ENCODE measurements at places on chromosomes 16 and 17.

GRCh38 chr17:2931876-2932275, 131.5 kb downstream of the OR1D5 start:
- DNase-seq: no peak

GRCh38 chr17:28211811-28212210, 107.2 kb upstream of the TMEM97 start:
- DNase-seq: no peak

- no peak for DNase-seq
These were observed 345.4 kb downstream of the SOX9 start for GRCh38 chr17:72466199-72466598.

DNA sequence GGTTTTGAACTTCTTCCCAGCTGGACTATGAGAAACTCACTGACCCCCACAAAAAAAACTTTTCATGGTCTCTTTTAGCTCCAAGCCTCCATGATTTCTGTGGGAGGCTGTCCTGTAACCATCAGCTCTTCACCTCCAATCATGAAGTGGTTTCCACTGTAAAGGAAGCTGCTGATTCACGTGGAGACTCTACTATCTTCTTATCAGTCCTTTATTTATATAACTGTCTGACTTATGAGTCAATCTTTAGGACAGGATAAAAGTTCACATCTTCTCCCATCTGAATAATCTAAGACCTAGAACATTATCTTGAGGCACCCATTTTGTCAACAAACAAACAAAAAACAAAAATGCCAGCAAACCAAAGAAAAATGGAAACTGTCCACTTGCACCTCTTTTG, 409.9 kb downstream of the SLC39A11 start:
- no peak for DNase-seq

- no peak for DNase-seq
These were observed 2.7 kb downstream of the NOD2 start for GRCh38 chr16:50696126-50696525.

DNA sequence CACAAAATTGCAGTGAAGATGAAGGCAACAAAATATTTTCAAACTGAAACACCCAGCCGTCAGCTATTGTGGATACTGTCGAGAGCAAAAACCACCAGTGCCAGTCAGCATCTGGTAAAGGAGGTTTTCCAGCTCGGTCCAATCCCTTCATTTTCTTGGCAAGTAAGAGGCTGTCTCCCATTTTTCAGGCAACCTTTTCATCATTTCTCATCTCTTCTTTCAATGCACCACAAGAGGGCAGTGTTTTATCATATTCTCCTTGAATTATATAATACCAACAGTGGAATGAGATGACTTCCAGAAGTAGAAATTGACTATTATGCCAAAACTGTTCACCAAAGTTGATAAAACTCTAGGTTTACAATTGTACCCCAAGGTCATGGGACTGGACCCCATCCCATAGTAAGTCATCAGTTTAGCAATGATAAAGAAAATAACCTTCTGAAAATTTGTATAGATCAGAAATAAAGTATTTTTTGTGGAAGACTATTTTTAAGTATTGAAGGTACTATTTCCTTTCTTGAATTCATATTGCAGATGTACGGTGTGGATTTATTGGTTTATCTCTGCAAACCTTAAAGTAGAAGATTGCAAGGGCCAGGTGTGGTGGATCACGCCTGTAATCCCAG, 16.8 kb downstream of the NQO1 start:
- DNase-seq: no peak

- no peak for DNase-seq
These were observed 24.3 kb downstream of the STAT3 start for GRCh38 chr17:42363767-42364585.

- no peak for DNase-seq
These were observed 152.1 kb downstream of the PHKB start for GRCh38 chr16:47613251-47613650.

GRCh38 chr16:17346621-17347569, 123.9 kb downstream of the XYLT1 start:
- DNase-seq: no peak

DNA sequence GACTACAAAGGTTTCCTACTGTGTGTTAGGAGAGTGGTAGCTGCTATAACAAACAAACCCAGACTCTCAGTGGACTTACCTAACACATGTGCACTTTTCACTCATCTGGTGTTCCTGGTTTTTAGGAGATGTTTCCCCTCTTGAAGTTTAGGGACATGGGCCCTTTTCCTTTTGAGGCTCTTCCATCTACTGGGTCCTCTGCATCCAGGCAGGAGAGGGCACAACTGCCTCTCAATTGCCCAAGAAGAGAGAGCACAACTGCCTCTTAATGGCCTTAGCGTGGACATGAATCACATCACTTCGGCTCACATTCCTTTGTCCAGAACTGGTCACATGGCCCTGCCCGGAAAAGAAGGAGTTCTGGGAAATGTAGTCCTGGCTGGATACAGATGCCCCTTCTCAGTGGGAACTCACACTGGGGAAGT, 9.8 kb upstream of the TNRC6C start:
- no peak for DNase-seq

DNA sequence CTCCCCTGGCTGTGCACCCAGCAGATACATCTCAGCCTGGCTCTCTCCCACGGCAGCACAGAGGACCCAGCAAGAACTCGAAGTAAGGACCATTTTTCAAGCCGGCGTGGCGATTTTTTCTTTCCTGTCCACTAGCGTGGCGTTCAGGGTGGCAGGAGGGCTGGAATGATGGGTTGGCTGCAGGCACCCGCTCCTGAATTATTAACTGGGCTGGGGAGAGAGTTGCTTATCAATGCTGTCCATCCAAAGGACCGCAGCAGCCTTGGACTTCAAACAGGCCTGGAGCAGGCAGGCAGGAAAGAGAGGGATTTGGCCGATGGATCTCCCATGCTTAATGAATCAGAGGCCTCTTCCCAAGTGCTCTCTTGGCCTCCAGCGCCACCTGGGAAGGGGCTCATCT, 7.0 kb downstream of the C16orf82 start:
- no peak for DNase-seq

GRCh38 chr16:75070012-75070841, 46.4 kb downstream of the LDHD start:
- DNase-seq: no peak

DNA sequence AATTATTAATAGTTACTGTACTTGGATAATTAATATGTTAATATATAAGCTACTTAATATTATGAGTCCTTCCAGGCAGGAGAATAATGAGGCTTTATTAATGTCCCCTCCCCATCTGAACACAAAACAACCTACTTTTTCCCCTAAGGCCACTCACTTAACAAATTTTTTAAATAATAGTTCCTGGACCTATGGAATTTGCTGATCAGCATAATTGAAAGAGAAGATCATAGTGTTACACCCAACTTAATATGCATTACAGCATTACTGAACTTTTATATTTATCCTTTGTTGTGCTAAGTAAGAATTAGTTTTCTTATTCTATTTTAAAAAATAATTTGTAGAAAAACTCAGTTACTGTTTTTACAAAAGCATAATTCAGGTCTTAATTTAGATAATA, 1537.7 kb upstream of the GOT2 start:
- no peak for DNase-seq

- no peak for DNase-seq
These were observed 20.9 kb downstream of the CCDC182 start for GRCh38 chr17:57724026-57724728.

DNA sequence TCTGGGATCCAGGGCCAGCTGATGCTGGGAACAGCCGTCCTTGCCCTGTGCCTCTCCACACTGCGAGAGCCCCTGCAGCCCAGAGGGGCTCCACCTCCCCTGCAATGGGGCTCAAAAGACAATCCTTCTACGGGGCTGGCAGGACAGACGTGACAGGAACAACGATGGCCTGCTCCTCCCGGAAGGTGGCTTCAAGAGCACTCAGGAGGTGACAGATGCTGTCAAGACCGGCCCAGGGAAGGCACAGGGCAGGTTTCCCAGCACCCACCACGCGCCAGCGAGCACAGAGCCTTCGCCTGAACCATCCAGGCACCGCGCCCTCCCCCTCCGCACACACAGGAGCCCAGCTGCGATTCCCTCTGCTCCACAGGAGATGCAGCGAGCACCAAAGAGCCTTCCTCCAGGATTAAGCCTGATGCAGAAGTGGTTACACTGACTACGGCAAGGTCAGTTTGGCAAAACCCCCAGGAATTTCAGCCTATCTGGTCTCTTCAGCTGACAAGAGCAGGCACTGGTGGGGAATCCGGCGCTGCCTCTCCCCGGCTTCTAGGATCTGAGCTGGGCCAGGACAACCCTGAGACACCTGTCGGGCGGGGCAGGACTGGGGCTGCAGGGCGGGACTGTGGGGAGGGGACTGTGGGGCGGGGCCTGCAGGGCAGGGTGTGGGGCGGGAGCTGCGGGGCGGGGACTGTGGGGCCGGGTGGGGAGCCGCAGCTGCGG, 103.4 kb downstream of the ZNF778 start:
- no peak for DNase-seq

All from stimulated activated CD4-positive, alpha-beta T cell treated with anti-CD3 and anti-CD28 coated beads, Interleukin-4, amount 100 ng/mL, for 1 hour (primary cell).